Camera-type eye (tissue), 1 donor: ENCODE measurements at places on chromosomes 7 and 10. TPM values are rescaled to one million over a fixed set of nuclear protein-coding genes. Genes with fewer than 3 reads are reported as not detected.

PRRT4 gene
- 6.8 TPM for total RNA-seq

RBP3 gene
- total RNA-seq: 348 TPM

MRLN gene
- 23.1 TPM for total RNA-seq

AKR1D1 gene
- total RNA-seq: not detected

PFKFB3 gene
- 48.4 TPM for total RNA-seq

SLC13A1 gene
- total RNA-seq: not detected

PWWP2B gene
- total RNA-seq: 17.3 TPM

ASB10 gene
- 0.44 TPM for total RNA-seq

DNAH11 gene
- total RNA-seq: 2.7 TPM

GOLGA7B gene
- 2.2 TPM for total RNA-seq

EFCAB10 gene
- total RNA-seq: 0.99 TPM

RBM20 gene
- 2.7 TPM for total RNA-seq

TRIM50 gene
- total RNA-seq: not detected

FAM204A gene
- total RNA-seq: 75.2 TPM

ITGA8 gene
- total RNA-seq: 42.4 TPM

EPDR1 gene
- total RNA-seq: 20.7 TPM

MYL10 gene
- 3.8 TPM for total RNA-seq

CFTR gene
- 2.5 TPM for total RNA-seq

NYAP1 gene
- 6.0 TPM for total RNA-seq

CAMK2G gene
- total RNA-seq: 47.4 TPM

PDE6C gene
- 4.2 TPM for total RNA-seq

CALD1 gene
- 151 TPM for total RNA-seq

SLC18A3 gene
- total RNA-seq: 1.3 TPM

PRKAG2 gene
- 14.1 TPM for total RNA-seq

ZNF248 gene
- total RNA-seq: 59.9 TPM

OR2A2 gene
- not detected for total RNA-seq

ABCB4 gene
- total RNA-seq: 4.6 TPM

MORN4 gene
- 15.7 TPM for total RNA-seq

MOGAT3 gene
- not detected for total RNA-seq

ZPBP gene
- 5.7 TPM for total RNA-seq

AS3MT gene
- total RNA-seq: 15.9 TPM

MMP21 gene
- 1.2 TPM for total RNA-seq

TMEM254 gene
- 25.6 TPM for total RNA-seq

PRKCQ gene
- 8.7 TPM for total RNA-seq

ITPRID1 gene
- total RNA-seq: 0.11 TPM

SLC26A5 gene
- total RNA-seq: 0.71 TPM

MCM10 gene
- 4.1 TPM for total RNA-seq
